Fibroblast of villous mesenchyme (primary cell): ENCODE measurements at places on chromosomes 3 and 15.

- DNase-seq: no peak
These were observed 109.7 kb downstream of the OCA2 start for GRCh38 chr15:27989427-27989826.

GRCh38 chr3:192514081-192514753, 213.1 kb downstream of the FGF12 start:
- DNase-seq: no peak

DNA sequence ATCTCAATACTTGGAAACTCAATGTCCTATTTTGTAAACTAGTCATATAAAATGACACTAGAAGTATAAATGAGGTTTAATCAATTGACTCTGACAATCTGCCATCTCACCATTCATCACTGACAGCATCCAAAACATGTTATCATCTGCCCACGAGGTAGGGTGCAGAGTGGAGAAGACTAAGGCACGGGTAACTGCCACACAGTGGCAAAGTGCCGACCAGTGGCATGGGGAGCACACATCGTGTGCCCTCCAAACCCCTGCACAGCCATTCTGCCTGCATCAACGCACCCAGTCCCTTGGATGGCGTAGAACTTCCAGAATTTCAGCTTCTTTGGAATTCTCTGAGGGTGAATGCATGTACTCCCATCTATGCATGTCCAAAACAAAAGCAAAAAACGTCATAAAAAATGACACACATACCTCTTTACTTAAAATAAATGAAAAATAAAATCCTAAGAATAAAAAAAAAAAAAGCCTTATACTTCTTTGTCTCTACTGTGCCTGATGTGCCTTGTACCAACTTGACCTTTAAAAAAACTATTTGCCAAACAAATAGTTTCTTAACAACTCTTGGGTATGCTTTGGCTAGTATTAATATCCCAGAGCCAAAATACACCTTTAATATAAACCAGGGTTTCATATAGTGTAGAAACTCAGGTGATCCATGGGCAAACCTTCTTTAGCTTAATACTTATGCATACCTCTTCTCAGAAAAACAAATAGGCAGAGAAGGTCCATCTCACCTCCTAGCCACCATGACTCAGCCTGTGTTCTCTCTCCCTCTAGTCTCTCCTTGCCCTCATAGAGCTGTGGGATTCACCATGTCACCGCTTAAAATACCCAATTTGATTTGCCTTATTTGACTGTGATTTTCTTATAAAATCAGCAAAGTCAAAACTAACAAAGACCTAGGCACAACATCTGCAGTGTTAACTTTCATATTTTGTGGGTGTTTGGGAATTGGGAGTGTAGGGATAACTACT, 12.7 kb downstream of the CPOX start:
- no peak for DNase-seq

DNA sequence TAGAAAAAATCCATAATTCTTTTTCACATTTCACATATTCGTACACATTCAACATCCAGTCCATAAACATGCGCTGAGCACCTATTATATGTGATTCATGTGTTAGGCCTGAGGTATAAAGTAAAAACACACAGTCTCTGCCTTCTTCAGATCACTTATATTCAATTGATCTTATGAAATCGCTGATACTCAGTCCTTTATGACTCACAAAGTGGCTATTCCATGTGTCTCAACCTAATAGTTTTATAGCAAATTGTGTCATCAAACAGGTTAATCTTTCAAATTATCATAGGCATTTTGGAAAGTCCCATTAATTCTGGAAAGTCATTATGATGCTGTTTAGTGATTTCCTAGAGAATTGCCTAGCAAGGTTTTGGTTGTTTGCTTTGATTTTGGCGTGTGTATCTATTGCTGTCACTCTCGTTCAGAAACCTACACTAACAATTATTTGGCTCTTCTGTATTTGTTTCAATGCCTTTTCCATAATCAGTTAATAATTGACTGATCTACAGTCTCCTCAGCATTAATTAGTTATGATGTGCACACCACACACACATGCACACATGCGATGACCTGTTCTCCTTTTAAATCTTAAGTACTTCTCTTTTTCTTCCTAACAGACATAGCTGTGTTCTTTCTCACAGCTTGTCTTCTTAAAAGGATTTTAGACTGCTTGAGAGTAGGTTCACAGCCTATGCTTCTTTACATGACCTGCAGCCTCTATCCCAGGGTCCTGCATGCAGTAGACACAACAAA, 353.1 kb downstream of the MECOM start:
- no peak for DNase-seq

- DNase-seq: no peak
These were observed 5.4 kb downstream of the PGBD4 start for GRCh38 chr15:34107315-34107714.

- peak; percentile 55 for DNase-seq
These were observed 33.0 kb downstream of the SLC12A6 start for GRCh38 chr15:34304613-34305012.

GRCh38 chr3:5889374-5889773, 701.9 kb downstream of the EDEM1 start:
- no peak for DNase-seq

GRCh38 chr3:30098653-30099455, 507.5 kb upstream of the TGFBR2 start:
- DNase-seq: peak; percentile 54

- DNase-seq: no peak
These were observed 27.5 kb downstream of the APBA2 start for GRCh38 chr15:28913171-28913765.
